ENCODE measurements at places on chromosomes 11 and 22.

GRCh38 chr22:33577862-33578411 lies 342.3 kb downstream of the LARGE1 start:
- no peak for DNase-seq

DNA sequence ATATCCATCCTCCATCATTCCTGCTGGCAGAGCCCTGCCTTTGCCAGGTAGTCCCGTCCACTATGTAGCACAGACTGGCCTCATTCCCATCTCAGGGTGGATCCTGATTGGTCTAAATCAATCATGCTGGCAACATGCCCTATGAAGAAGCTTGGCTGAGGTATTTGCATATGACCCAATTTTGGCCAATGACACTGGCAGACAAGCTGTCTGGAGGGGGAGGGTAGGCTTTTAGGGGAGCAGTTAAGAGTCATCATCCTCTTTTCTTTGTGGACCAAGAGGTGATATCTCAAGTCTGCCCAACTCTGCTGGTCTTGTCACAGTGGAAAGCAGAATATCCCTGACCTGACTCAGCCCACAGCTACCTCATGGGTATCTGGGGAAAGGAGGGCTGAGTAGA lies 5.1 kb downstream of the CCDC89 start:
- no peak for DNase-seq

- DNase-seq: no peak
Observed at GRCh38 chr22:50085211-50085972, at the start of gene MLC1. MLC1 (minus strand) TSS chr22:50085426; CDS start chr22:50084902, 524 bp downstream.

- DNase-seq: no peak
Observed at GRCh38 chr22:19992921-19993355, 23.7 kb downstream of the ARVCF start.

Measured in hindlimb muscle (tissue), 1 donor.